ENCODE measurements at places on chromosomes 5 and 9. TPM values are rescaled to one million over a fixed set of nuclear protein-coding genes. Genes with fewer than 3 reads are reported as not detected.

GRCh38 chr5:148011398-148012137 is 52.2 kb upstream of the SPINK5 start:
- no peak for DNase-seq

CEP72 gene
- total RNA-seq, result 5.9 TPM

GAS1 gene
- total RNA-seq, result 0.27 TPM

POU4F3 gene
- under 0.01 TPM for total RNA-seq

GRCh38 chr9:29213417-29214153 is 1640.3 kb upstream of the C9orf72 start:
- DNase-seq, result peak; percentile 9

- DNase-seq, result no peak
Measured at GRCh38 chr9:93592643-93593021, 16.2 kb downstream of the PHF2 start.

DNAI1 gene
- total RNA-seq, result not detected

DNA sequence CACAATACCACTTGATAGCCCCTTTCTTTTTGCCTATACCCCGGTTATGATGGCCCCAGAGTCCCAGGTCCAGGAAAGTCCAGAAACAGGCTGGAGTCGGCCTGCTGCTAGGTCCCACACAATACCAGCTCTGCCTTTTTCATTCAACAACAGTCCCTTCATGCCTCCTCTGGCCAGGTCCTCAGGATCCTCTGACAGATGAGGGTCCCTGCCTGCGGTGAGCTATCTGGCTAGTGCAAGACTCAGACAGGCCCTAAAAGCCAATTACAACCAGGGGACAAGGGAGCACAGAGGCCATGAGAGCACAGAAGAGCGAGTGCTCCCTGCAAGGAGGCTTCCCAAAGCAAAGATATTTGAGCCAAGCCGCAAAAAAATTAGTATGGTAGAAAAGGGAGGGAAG is 84.8 kb upstream of the ZBTB43 start:
- DNase-seq, result no peak

DNA sequence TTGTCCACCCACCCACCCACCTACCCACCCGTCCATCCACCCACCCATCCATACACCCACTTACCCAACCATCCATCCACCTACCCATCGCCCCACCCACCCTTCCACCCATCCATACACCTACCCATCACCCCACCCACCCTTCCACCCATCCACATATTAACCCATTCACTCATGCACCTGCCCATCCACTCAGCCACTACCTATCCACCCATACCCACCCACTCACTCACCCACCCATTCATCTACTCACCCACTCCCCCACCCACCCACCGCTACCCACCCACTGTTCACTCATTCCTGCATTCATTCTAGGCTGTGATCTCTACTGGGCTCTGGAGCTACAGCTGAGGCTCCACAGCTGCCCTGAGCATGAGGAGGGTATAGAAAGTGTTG is 117.5 kb upstream of the LMX1B start:
- DNase-seq, result no peak

GRCh38 chr5:175747539-175748060 is 89.7 kb downstream of the HRH2 start:
- no peak for DNase-seq

Data from hematopoietic multipotent progenitor cell (in vitro differentiated cells).